ENCODE measurements at places on chromosomes 13 and 19. TPM values are rescaled to one million over a fixed set of nuclear protein-coding genes. Genes with fewer than 3 reads are reported as not detected.

Gene ENOX1
- total RNA-seq = 6.1 TPM

Gene SHD
- not detected for total RNA-seq

Gene EID2B
- 1.7 TPM for total RNA-seq

Gene GDF15
- total RNA-seq = 149 TPM

GRCh38 chr19:4567584-4568071 is 8.1 kb upstream of the SEMA6B start:
- peak; percentile 87 for DNase-seq

- peak; percentile 75 for DNase-seq
Observed at GRCh38 chr19:401866-402511, 7.0 kb downstream of the C2CD4C start.

DNA sequence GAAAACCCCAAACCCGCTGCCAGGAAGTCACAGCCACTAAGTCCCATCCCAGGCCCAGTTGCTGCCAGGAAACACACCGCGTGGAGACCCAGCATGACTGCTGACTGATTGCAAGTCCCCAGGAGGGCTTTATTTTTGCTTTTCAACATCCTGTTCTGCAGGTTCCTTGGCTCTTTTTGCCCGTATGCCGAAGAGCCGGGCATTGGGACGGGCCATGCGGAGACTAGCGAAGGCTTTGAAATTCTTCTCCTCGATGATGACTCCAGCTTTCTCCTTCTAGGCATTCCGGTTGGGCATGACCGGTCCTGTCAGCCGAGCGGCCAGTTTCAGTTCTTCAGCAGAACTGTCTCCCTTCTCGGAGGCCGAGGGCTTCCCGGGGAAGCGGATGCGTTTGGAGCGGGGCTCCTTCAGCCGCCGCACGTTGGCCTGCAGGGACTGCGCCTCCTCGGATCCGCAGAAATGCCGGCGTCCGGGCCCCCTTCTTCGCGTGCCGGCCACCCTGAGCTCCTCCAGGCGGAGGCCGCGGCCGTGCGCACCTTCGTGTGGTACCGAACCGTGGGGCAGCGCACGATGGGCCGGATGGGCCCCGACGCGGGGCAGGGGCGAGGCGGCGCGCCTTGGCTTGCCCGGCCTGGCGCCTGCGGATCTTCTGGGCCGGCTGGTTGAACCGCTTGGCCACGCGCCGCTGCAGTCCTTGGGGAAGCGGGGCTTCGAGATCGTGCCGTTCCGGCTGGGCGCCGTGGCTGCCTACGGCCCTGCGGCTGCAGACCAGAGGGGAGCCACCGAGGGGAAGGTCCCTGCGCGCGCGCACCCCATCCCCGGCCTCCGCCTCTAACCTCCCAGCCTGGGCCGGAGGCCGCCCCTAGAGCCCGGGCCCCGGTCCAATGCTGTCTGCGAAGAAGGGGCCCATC is 15.2 kb downstream of the ZSCAN5C start:
- no peak for DNase-seq

- no peak for DNase-seq
Observed at GRCh38 chr19:3146677-3147100, 10.9 kb downstream of the GNA15 start.

DNA sequence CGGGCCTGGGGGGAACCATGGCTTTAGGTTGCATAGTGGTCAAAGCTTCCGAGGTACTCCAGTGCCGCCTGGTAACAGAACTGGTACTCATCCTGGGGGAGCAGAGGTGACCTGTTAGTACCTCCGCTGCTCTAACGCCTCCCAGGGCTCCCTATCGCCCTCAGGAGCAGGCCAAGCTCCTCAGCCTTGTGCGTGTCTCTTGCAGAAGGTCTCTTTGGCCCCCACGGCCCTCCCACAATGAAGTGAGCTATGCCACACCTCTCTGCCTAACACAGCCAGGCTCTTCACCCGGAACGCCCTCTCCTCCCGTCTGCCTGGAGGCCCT is 133.9 kb downstream of the PTPRS start:
- no peak for DNase-seq

- DNase-seq = no peak
Observed at GRCh38 chr13:30998136-30999088, 66.0 kb downstream of the TEX26 start.

GRCh38 chr19:1144741-1145140 is 29.3 kb downstream of the SBNO2 start:
- DNase-seq = no peak

GRCh38 chr13:67438465-67438864 is 208.3 kb upstream of the PCDH9 start:
- DNase-seq = no peak

GRCh38 chr13:28763887-28764286 is 45.1 kb upstream of the SLC46A3 start:
- no peak for DNase-seq

All from chondrocyte (in vitro differentiated cells).